Natural killer cell treated with Interleukin-12 subunit alpha and Interleukin-12 subunit beta and Interleukin-15 and Interleukin-18, amount 100 ng/mL, for 72 hours (primary cell): ENCODE measurements at places on chromosomes 1 and 21. TPM values are rescaled to one million over a fixed set of nuclear protein-coding genes. Genes with fewer than 3 reads are reported as not detected.
A peak's percentile ranks its signal among the peaks of the same experiment; 100 is the strongest.

DNA sequence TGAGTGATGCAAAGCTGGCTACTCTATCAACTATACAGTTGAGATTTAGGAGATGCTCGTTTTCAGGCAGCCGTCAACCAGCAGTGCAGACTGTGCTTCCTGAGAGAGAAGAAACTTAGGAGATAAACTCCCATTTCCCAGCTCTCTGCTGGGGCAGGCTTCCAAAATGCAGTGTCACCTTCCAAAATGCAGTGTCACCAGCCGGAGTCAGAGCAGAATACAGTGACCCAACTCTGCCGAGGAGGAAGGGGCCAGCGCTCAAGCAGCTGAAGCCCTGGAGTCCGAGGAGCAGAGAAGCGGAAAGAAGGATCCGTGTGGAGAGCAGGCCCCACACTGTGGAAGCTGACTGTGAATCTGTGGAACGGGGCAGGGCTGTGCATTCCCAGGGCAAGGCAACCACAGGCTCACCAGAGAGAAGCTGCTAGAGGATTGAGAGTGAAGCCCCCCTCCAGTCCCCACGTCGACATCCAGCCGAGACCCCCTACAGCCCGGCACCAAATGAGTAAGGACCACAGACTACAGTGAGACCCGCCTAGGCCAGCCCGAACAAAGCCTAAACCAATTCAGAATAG, 703 bp upstream of the KRTAP12-1 start:
- DNase-seq = no peak

The PRAMEF9 gene
- not detected for total RNA-seq

The CLCA2 gene
- total RNA-seq = not detected

GRCh38 chr1:158461534-158461933, at the start of gene OR10K1:
TSS of gene OR10K1 (plus strand) at chr1:158461834. CDS start at chr1:158465562, 3,728 bp downstream.
- DNase-seq = no peak

DNA sequence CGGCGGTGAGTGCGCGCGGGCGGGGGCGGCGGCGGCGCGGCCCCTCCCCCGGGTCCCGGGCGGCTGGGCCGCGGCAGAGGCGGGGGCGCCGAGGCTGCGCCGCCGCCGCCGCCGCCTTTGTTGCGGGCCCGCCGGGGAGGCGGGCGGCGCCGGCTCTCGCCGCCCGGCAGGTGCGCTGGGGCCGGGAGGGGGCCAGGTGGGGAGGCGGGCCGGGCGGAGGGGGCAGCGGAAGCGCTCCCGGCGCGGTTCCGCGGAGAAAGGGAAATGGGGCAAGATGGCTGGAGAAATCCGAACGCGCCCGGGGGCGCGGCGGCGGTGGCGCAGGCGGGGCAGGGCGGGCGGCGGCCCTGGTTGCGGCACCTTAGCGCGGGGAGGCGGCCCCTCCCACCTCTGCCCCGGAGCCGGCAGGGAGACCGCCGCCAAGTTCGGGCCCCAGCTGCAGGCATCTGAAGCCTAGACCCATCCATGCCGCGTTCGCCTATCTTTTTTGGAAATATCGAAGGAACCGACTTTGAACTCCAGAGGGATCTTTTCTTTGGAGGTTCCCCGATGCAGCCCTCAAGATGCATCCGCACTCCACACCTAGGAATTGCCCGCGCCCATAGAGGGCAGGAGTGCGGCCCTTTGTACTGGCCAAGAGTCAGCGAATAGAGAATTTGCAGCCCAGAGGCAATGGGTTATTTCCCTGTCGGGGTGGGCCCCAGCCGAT, 479 bp downstream of the POGK start:
- no peak for DNase-seq

- DNase-seq = peak; percentile 48
These were observed 14.7 kb downstream of the WNT3A start for GRCh38 chr1:228021355-228022030.

- DNase-seq = no peak
These were observed 316 bp downstream of the AP4B1 start for GRCh38 chr1:113904293-113904673.

DNA sequence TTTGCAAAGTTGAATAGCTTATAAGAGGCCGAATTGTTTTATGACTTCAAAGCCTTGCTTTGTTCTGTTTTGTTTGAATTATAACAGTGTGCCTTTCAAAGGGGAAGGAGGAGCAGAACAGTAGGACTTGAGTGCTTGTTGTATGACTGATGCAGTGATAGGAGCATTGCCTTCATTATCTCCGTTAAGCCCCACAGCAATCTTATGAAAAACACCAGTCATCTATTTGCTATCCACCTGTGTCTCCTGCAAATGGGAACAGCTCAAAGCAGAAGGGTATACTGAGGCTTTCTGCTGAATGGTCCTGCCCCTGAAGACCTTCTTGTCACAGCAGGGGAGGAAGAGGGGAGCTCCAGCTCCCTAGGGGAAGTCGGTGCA, 127.5 kb downstream of the RNF220 start:
- DNase-seq = no peak

DNA sequence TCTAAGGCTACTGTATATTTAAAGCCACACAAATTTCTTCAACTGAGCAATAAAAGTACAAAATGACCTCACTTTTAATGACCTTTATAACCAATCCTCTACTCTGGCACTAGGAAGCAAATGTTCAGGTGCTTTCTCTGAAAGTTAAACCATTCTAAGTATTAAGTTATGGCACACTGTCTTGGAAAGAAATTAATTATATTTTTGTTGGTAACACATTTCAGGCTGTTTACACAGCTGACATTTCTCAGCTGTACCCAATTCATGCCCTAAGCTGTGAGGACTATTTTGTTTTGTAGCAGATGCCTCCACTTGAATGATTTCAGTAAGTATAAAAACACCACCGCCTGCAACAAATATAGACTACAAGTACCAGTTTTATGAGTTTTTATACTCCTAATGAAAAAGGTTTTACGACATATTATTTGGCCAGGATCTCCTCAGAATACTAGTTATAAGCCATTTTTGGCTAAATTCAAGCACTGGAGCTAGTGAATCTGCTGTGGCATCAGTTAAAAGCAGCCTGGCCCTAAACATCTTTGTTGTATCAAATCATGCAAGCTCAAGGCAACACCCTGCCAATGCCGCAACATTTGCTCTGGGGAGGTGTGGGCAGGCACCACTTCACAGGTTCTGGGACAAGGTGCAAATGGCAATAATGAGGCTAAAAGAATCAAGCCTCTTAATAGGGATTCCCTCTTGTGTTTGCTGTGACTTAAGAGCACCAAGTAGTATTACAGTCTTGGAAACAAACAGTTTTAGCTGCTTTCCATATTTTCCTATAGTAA, 228.4 kb upstream of the DMRTA2 start:
- DNase-seq = no peak
